ENCODE measurements at places on chromosomes 7 and 10.

GRCh38 chr10:96395931-96396877, 37.4 kb upstream of the OPALIN start:
- DNase-seq: peak; percentile 66

DNA sequence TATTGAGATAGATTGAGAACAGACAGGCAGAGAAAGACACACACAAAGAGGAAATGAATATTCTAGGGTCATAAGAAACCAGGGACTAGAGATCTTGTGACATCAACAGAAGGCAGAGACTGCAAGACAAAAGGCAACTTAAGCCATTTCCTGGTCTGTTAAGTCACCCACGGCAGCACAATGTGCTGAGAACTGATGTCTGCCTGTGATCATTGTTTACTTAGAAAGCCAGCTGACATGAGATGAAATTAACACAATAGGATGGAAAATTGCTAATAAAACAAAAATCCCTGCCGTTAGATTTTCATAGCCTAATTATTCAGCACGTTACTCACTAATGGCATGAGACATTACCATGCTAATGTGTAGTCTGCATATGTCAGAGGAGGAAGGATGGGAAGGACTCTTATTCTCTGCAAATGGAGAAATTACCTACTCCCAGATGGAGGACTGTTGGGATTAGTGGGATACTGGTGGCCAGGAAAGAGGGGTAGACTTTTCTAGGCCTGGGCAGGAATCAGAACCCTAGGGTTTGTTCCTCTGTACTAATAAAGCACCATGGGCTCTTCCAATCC, 191.3 kb upstream of the PODXL start:
- no peak for DNase-seq

DNA sequence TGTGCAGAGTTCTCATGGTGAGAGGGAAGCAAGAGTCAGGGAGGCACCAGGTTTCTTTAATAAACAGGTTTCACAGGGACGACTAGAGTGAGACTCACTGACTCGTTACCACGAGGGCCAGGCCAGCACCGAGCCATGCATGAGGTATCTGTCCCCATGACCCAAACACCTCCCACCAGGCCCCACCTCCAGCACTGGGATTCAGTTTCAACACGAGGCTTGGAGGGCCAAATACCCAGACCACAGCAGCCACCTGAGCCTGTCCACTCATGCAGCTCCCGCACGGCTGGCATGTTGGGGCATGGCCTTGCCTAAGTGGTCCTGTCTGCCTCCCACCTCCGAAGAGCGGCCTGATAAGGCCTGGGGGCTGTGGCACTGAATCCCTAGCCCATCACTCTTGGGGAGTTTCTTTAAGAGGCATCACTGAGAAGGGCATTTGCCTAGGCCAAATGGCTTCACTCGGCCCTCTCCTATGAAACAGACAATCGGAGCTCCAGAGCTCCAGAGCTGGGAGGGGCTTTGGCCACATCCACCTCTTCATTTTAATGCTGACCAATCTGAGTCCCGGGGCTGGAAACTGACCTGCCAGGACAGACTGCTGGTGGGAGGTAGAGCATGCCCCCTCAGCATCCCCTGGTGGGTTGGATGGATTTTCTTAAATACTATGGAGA, 157.8 kb downstream of the DNAJB6 start:
- DNase-seq: no peak

GRCh38 chr7:97018791-97019531, 5.7 kb downstream of the DLX5 start:
- DNase-seq: no peak

DNA sequence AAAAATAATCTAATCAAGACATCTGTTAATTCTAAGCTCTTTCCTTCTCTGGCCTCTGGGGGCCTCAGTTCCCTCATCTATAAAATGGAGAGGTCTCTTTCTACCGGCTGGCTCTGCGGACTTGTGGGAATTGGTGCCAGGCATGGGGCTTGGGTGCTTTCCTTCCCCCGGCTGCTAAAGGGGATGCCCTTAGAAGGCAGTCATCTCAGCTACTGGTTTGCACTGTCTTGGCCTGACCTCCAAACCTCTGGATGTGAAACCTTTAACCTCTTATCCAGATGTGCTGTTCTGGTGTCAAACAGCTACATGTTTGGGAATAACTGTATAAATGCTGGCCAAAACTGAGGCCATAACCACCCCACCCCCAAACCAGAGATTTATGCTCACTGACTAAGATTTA, 320.0 kb downstream of the RPS24 start:
- DNase-seq: no peak

GRCh38 chr10:10126218-10126617, 891.5 kb upstream of the CELF2 start:
- no peak for DNase-seq

DNA sequence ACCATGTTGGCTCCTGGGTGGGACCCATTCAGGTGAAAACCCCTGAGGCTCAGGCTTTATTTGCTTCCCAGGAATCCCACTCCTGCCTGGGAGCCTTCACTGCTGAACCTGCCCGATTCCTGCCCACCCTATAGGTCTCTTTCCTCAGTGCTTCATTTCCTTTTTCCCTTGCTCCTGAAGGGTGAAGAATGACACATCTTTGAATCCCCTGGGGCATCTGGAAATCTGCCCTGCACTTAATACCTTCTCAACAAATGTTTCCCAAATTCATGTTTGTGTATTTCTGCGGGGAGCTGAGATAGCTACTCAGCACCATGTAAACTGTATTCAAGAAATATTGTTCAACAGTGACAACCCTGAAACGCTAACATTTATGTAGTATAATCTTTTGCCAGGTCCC, 10.3 kb upstream of the PCBD1 start:
- DNase-seq: no peak

GRCh38 chr10:55631071-55631654, 729.9 kb downstream of the ZWINT start:
- DNase-seq: no peak

DNA sequence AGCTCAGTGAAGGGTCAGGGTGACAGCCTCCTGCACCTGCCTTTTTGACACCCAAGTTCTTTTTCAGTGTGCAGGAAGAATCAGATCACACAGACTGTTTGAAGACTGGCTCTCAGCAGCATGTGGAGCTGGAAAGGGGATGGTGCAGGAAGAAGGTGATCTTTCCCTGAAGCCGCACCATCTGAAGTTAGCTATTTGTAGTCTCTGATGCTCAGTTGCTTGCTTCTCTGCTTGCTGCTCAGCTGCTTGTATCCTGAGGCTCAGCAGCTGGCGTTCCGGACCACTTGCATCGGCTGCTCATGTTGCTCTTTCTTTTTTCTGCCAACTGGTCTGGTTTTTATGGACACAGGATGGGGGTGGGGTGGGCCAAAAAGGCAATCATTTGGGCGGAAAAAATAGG, 15.8 kb upstream of the DNMBP start:
- no peak for DNase-seq

DNA sequence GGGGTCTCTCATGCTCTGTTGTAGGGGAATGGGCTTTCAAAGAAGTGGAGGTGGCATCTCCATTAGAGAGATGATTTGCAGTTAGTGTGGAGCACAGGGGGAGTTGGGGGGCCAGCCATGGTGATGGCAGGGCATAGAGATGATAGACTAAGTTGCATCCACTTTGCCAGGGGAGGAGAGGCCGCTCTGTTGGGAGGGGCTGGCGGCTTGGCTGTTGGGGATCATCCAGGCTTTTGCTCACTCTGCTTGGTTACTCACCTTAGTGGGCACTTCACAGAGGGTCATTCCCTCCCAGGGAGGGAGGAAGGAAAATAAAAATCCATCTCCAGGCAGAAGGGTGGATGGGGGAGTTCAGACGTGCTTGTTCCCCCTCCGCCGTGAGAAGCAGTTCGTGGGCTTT, 31.4 kb upstream of the CDH23 start:
- no peak for DNase-seq

DNA sequence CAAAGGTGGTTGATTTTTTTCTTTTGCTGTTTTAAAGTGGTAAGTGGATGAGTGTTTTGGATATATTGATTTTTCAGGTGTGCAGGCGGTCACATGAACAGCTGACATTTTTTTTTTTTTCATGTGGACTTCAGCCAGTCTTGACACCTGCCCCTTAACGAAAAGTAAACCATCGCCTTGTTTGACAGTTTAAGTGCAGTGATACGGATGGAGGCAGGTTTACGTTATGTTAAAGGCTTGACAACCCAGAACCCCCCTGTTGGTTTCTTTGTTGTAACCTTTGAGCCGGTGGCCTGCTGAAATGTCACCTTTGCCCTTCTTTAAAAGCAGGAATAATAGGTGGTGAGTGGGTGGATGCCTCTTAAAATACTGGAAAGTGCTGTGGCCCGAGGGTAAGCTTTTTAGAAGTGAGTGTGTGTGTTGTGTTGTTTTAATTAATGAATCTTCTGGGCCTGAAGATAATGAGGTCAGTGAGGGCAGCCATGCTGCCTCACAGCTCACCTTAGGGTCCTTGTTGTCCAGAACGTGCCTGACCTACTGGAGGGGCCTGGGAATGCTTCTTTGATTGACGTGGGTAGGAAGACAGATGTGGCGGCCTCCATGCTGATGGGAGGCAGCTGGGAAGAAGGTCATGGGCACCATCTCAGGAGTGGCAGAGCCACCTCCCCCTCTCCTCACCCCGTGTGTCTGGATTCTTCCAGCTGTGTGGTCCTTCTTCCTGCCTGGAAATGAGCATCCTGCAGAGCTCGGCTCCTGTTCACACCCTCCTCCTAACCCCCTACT, 69.8 kb downstream of the TCF7L2 start:
- DNase-seq: no peak

DNA sequence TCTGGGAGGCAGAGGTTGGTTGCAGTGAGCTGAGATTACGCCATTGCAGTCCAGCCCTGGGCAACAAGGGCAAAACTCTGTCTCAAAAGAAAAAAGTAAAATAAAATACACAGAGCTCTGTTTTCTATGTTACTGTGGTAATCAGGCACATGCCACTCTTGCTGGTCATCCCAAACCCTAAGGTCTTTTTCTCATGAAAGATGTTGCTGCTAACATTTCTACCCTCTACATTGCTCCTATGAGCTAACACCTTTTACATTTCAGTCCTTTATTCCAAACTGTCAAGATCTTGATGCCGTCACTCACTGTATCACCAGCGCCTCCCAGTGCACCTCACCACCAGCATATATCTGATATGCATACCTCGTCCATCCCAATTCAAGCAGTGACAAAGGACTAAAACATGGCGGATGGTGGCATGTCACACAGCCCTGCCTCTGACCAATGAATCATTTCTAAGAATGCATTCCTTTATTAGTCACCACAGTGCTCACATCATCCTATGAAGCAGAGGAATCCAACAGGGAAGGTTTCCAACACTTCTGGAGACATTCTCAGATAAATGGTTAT, 4.3 kb downstream of the DAGLB start:
- DNase-seq: no peak

GRCh38 chr10:45091968-45092367, 91.2 kb downstream of the ZNF22 start:
- no peak for DNase-seq

GRCh38 chr7:121741896-121742295, 131.1 kb upstream of the PTPRZ1 start:
- DNase-seq: no peak

Measured in activated naive CD4-positive, alpha-beta T cell treated with anti-CD3 and anti-CD28 coated beads, Interleukin-2, amount 50 U/mL, for 16 hours (primary cell).